Mucosa of descending colon (tissue), 3 donors: ENCODE measurements at places on chromosomes 11 and 22. TPM values are rescaled to one million over a fixed set of nuclear protein-coding genes. Genes with fewer than 3 reads are reported as not detected.

Gene KDM4E
- not detected for total RNA-seq

Gene KIAA1671
- 71.3 TPM for total RNA-seq

Gene OR52I1
- not detected for total RNA-seq

Gene DBX1
- not detected for total RNA-seq

Gene ZC3H12C
- total RNA-seq = 15.9 TPM

Gene CD6
- total RNA-seq = 2.3 TPM

Gene ABCC8
- total RNA-seq = 4.1 TPM

Gene WNT11
- total RNA-seq = 5.2 TPM

Gene DDTL
- total RNA-seq = 4.0 TPM

Gene RIMBP3C
- total RNA-seq = 0.22 TPM
